Activated T-helper 1 cell treated with anti-CD3 and anti-CD28 coated beads, Interleukin-12 subunit alpha, Interleukin-12 subunit beta, Interleukin-2, Interleukin-4 antibody, amounts not matched to agents 30 ng/mL and 10 ng/mL and 1 ng/mL, durations not matched to agents 14 hours and 24 hours and 36 hours (primary cell): ENCODE measurements at places on chromosomes 4 and X.

- DNase-seq, result no peak
Observed at GRCh38 chrX:31546126-31546525, 474.3 kb upstream of the FTHL17 start.

GRCh38 chr4:129614611-129615010, 518.7 kb downstream of the C4orf33 start:
- DNase-seq, result no peak

- DNase-seq, result no peak
Observed at GRCh38 chr4:176957353-176958118, 164.8 kb upstream of the VEGFC start.

DNA sequence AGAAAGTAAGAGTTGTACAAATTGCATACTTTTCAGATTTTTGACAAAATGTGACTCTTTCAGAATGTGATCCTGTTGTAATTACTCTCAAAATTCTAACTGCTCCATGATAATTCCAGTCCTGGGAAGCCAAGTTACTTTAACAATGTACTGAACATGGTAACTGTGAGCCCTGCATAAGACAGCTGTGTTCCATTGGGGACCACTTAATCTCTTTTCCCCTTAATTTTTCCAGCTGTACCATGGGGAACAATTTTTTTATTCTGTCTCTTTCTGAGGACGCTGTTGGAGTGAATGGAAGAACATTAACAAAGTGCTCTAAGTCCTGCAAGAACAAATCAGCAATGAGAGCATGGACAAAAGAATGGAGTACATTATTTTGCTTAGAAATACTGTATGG, 95.8 kb downstream of the UPRT start:
- DNase-seq, result no peak

GRCh38 chr4:48388525-48389154, 47.3 kb downstream of the SLAIN2 start:
- DNase-seq, result no peak

DNA sequence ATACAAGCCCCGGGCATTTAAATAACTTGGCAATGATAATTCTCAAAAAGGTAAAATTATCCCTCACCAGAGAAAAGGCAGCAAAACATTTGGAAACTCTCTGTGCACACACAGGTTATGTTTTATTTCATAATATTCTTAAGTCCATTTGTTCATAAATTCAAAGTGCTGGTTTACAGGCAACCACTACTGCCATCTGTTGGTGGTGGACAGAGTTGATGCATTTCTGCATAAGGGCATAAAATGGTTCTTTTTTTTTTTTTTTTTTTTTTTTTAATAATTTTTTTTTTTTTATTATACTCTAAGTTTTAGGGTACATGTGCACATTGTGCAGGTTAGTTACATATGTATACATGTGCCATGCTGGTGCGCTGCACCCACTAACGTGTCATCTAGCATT, 31.5 kb upstream of the IL21 start:
- peak; percentile 38 for DNase-seq

DNA sequence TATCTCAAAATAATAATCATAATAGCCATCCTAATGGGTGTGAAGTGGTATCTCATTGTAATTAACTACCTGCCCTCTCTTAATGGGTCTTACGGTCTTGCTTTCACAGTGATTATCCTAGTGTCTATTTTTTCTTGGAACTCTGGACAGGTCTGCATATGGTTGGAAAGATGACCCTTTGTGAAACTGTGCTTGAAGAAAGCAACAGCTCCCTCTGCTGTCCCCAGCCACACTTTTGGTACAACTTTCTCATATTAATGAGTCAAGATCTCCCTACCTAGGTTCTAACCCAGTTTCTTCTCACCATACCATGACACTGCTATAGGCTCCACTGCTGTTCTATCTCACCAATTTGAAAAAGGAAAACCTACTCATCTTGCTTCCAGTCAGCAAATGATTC, 2.4 kb downstream of the TFDP3 start:
- DNase-seq, result no peak

DNA sequence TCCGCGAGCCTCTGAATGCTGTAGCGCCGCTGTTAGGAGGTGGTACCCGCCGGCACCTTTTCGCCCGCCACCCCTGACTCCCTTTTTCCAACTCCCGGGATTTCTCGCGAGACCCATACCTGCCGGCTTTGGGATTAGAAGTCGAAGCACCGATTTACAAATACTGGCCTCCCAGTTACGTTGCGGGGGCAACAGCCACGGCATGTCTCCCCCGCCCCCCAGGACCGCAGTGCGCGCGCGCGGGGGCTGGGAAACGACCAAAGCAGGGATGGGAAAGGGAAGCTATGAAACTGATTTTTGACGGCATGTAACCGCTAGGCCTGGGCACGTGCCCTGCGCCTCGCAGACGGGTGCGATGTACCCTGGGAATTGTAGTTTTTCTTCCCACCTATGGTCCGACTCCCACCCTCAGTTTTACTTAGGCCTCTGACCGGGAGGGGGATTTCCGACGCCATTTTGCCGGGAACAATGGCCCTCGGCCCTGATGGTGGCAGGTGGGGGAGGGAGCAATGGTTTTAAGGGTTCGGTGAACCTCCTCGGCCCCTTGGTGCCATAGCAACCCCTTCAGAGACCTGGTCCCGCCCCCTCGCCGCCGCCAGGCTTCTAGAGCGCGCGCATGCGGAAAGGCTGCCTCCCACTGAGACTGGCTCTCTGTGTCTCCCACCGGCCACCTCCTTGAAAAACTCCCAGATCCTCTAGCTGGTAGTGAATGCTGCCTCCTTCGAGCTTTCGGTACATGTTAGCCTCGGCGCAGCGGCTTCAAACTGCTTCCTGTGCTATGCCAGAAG, 772 bp upstream of the WNK3 start:
- peak; percentile 3 for DNase-seq

GRCh38 chr4:743463-744211, 38.0 kb downstream of the PCGF3 start:
- no peak for DNase-seq

DNA sequence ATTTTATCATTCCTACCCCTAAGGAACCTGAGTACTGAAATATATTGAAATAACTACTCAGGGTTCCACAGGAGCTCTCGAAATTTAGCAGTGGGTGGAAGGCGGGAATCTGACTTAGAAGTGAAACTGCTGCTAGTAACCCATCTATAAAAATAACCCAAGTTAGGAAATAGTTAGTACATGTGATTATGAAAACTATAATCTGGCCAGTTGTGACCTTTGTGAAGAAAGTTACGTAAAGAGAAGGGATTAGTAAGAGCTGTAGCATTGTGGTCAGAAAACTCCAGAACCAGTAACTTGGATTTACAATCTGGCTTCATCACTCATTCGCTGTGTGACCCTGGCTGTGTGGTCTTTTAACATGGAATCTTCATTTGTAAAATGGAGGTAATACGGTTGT, 175.5 kb downstream of the RAPGEF2 start:
- DNase-seq, result no peak
